Stimulated activated CD4-positive, alpha-beta T cell treated with anti-CD3 and anti-CD28 coated beads, Interleukin-1b, Interleukin-23, amount 100 ng/mL, for 1 hour (primary cell): ENCODE measurements at places on chromosomes 5 and 9.

DNA sequence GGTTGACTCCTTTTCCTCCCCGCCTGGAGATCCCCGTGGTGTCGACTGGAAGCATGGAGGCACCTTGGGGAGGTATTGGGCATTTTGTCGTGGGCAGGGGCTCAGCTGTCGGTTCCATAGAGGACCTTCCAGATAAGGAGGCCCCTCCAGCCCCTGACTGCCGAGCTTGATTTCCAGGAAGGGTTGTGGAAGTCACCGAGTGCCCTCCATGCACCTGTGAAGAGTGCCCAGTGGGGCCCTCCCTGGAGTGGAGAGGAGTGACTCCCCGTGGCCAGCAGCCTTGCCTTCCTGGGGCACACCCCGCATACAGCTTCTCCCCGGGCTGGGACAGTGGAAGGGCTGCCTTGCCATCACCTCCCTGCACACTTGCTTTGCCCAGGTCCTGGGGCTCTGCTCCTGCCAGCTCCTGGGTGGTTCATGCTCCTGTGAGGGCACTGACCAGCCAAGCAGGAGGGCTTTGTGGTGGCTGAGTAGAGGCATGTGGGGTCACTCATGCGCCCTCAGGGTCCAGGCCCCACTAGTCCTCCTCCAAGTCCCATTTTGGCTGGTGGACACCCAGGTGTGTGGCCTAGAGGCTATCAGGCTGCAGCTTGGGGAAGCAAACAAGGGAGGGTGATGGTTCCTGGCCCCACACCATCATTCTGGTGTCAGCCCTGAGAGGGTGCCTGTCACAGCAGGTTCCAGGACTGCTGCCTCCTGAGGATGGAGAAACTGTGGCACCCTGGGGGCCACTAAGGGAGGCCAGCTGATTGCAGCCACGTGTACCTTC lies 133.0 kb downstream of the WNK2 start:
- no peak for DNase-seq

DNA sequence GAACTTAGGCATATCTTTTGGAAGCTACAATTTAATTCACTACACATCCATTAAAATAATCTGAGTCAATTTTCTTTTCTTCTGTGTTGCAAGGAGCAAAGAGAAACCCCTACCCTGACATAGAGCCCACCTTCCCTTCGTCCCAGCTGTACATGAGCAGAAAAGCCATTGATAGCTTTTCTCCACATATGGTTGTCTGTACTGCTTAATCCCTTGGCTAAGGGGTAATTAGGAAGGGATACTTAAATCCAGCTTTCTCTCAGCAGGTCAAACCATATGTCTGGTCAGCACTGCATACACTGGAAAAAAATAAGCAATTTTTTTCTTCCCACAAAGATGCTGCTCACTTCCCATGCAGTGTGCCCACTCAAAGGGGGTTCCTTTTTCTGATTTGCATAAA lies 94.7 kb upstream of the RAD23B start:
- no peak for DNase-seq

- DNase-seq = no peak
Measured at GRCh38 chr5:128212191-128212806, 128.7 kb downstream of the SLC12A2 start.

DNA sequence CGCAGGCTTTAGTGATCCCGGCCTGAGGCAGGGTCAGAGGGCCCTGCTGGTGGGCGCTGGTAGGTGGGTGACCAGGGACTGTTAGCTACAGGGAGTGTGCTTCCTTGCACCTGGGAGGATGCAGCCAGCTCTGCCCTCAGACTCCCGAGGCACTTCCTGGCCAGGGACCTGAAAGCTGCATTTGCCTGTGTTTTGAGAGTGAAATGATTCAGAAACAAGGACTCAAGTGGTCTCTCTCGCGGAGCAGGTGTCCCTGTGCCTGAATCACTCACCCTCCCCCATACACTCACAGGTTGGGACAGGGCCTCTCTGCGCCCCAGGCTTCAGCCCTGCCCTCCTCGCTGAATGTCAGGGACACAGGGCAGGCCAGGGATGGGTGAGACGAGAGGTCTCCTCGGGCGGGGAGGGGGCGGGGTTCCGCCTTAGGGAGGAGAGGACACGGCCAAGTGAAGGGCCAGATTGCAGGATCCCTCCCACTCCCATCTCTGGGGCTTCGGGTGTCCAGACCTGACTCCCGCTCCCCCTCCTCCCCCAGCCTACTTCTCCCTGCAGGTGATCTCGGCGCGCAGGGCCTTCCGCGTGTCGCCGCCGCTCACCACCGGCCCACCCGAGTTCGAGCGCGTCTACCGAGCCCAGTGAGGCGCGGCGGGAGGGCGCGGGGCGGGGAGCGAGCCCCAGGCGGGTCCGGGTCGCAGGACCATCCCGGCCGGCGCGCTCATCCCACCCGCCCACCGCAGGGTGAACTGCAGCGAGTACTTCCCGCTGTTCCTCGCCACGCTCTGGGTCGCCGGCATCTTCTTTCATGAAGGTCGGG lies 1.5 kb downstream of the LTC4S start:
- no peak for DNase-seq

DNA sequence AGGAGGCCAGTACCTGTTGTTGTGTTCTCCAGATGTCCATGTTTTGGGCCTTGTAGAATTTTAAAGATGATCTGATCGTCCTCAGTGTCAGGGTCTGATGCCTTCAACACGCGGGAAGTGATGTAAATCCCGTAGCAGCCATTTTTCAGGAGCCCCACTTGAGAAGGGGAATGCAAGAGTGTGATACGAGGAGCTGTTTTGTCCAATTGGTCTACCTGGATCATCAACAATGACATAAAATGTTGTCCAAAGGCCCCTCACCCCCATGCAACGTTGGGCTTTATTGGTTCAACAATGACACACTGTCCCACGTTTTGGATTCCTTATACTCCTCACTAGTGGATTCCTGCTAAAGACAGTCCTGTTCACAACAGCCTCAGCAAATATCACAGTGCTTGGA lies 48.1 kb upstream of the CER1 start:
- no peak for DNase-seq

- no peak for DNase-seq
Measured at GRCh38 chr5:64615895-64616294, 74.4 kb upstream of the SHISAL2B start.

DNA sequence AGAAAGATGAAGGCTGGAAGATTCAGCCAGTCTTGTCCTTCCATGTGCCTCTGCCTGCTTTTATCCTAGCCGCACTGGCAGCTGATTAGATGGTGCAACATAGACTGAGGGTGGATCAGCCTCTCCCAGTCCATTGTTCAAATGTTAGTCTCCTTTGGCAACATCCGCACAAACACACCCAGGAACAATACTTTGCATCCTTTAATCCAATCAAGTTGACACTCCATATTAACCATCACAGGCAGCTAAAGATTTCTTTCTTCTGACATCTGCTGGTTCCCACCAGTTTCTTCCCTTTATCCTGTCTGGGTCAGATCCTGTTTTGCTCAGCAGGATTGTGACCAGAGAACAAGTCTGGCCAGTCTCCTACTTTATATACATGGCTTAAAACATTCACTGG lies 276.5 kb upstream of the TYRP1 start:
- no peak for DNase-seq

DNA sequence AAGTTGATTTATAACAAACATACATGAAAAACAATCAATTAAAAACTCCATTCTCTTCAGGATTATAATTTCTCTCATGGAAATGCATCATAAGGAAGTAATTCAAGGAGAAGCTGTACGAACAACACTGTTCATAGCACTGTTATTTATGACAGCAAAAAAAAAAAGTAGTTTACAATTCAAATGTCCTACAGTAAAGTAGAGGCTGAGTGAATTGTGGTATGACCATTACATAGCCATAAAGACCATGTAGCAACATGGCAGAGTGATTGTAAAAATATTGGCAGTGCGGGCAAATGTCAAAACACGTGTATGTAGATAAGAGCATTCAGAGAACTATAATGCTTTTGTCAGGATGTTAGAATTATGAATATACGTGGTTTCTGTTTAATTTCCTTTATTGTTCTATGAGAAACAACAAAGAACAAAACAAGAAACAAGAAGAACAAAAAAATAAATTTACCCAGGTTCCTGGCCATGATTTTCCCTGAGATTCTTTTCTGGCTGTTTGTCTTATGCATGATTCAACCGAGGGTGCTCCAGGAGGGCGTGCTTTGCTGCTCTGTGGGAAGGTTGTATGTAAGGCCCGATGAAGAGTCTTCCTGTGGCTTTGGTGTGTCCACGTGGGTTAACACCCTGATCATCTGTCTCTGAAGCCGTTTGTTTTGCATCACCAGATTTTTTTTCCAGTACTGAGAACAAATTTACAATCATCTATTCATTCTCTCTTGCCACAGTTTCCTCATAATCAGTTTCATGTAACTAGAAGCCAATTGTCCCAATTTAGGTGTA lies 28.8 kb downstream of the GCNT4 start:
- no peak for DNase-seq
